ENCODE measurements at places on chromosomes 3 and 15. TPM values are rescaled to one million over a fixed set of nuclear protein-coding genes. Genes with fewer than 3 reads are reported as not detected.

Gene ALDH1L1
- 93.4 TPM for total RNA-seq

Gene SOX2
- total RNA-seq: not detected

Gene NPAP1
- total RNA-seq: not detected

Gene TMEM266
- not detected for total RNA-seq

Gene GNB5
- total RNA-seq: 34.6 TPM

Gene P2RY12
- 1.4 TPM for total RNA-seq

Gene GOLGA8S
- total RNA-seq: 0.39 TPM

Gene KLHL40
- not detected for total RNA-seq

Gene TGM5
- total RNA-seq: not detected

Gene GOLGA6A
- not detected for total RNA-seq

Gene HTR3E
- not detected for total RNA-seq

Gene CRYGS
- total RNA-seq: 2.2 TPM

Gene KCNMB3
- total RNA-seq: 0.37 TPM

Gene CCR3
- not detected for total RNA-seq

Gene GPR27
- total RNA-seq: 0.54 TPM

Gene MORC1
- total RNA-seq: not detected

Gene CACNA2D2
- not detected for total RNA-seq

Gene LRRN1
- not detected for total RNA-seq

Gene CNTN6
- total RNA-seq: not detected
